DMS79 (cell line): ENCODE measurements at places on chromosomes 7 and 10.

- no peak for DNase-seq
These were observed 42.3 kb downstream of the BRI3 start for GRCh38 chr7:98323597-98324322.

DNA sequence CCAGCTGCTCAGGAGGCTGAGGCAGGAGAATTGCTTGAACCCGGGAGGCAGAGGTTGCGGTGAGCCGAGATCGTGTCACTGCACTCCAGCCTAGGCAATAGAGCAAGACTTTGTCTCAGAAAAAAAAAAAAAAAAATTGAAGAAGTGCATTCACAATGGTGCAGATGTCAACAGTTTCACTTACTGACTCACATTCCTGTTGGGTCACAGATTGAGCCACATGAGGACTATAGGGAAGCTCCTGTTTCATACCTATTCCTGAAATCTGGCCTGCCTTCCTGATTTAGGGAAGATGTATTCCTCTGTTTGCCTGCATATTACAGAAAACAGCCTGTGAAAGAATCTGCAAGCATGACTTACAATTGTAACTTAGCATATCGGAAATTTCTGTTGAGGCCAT lies 78.2 kb downstream of the AKR1C4 start:
- DNase-seq: no peak

GRCh38 chr10:51606825-51607462 lies 92.5 kb downstream of the CSTF2T start:
- DNase-seq: no peak

DNA sequence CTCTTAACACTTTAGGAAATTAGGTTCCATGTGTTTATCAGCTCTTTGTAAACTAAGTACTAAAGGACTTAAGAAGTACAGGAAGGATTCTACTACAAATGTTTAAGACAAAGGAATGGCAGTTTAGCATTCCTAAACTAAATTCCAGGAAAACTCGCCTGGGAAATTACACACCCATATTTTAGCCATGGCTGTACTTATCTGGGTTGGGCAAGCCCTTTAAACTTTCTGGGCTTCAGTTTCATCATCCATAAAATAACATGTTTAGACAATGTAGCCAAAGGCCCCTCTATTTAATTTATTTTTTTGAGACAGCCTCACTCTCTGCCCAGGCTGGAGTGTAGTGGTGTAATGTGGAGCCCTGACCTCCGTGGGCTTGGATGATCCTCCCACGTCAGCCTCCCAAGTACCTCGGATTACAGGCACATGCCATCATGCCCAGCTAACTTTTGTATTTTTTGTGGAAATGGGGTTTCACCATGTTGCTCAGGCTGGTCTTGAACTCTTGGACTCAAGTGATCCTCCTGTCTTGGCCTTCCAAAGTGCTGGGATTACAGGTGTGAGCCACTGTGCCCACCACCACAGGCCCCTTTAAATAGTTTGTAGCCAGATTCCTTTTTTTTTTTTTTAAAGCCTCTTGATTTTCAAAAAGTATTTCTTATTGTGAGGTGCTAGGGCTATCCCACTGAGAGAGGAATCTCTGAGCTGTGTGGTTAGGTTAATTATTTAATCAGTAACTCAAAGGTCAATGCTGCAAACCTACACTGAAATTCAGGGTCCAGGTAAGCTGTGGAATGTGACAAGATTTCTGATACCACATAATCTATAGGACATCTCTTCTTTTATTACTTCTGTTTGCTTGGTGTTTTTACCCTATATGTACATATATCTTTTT lies 32.1 kb downstream of the TMEM60 start:
- no peak for DNase-seq

DNA sequence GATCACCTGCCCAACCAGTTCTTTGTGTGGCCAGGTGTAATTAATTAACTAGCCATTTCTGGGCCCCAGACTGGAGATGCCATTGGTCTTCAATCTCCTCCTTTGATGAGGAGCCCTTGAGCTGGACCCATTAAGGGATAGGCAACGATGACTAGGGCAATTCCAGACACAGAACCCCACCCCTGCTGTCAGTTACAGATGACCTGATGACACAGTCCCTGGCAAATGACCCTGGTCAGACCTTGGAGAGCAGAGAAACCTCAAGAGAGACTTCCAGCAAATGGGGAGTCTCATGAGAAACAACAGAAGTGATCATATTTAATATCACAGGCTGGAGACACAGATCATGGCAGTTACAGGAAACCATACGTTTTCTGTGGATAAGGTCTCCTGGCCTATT lies 101.8 kb upstream of the TCF7L2 start:
- no peak for DNase-seq
